ENCODE measurements at places on chromosomes 5 and 9. TPM values are rescaled to one million over a fixed set of nuclear protein-coding genes. Genes with fewer than 3 reads are reported as not detected.

DNA sequence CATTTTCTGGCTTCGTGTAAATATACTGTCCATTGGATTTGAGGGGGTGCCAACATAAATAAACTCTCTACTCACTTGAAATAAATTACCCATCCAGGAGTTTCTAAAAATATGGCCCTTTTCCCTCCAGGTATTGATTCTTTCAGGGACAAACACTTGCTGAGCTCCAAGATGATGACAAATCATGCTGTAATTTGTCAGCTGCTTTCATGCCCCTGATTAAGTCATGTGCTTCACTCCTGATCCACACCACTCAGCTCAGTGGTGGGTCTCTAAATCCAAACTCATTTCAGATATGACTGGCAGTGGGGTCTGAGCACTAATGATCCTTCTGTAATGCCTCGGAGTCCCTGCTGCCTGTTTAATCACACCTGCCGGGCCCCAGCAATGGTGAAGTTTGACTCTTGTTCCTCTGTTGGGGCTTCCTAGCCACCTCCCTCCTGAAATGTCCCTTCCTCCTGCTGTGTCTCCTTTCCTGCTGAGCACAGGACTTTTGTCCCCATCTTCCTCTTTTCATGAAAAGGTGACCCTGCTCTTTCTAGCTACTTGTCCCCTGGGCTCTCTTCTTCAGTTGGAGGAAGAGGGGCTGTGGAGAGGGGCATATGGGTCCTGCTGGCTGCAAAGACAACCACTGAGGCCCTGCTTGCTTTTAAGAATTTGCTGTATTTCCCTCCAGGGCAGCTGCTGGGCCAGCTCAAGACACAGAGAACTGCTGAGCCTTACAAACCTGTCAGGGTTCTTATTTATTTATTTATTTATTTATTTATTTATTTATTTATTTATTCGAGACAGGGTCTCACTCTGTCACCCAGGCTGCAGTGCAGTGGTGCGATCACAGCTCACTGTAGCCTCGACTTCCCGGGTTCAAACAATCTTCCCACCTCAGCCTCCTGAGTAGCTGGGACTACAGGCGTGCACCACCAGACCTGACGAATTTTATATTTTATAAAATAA lies 200.0 kb downstream of the ATP10B start:
- DNase-seq = no peak

- no peak for DNase-seq
Measured at GRCh38 chr5:109242518-109242917, 167.3 kb downstream of the PJA2 start.

The SMIM33 gene
- not detected for polyA plus RNA-seq

DNA sequence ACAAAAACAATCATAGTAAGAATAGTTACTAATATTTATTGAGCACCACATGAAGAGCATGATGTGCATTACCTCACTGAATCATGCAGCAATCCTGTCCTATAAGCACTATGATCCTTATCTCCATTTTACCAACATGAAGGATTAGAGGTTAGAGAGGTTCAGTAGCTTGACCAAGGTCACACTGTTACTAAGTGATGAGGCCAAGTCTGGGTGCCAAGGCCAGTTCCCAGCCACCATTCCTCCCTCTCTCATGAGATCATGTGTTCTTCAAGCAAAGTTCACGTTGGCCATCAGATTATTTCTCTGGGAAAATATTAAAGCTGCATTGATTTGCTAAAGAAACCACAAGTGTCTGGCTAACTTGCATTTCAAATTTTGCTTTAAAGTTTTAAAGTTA lies 31.0 kb downstream of the PDE8B start:
- DNase-seq = no peak

DNA sequence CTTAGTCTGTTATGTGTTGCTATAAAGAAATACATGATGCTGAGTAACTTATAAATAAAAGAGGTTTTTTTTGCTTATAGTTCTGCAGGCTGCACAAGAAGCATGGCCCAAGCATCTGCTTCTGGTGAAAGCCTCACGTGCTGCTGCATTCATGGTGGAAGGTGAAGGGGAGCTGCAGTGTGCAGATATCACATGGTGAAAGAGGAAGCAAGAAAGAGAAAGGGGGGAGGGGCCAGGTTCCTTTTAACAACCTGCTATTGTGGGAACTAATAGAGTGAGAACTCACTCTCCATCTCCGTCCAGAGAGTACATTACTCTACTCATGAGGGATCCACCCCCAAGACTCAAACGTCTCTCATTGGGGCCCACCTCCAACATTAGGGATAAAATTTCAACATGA lies 12.5 kb upstream of the PARP8 start:
- no peak for DNase-seq

GRCh38 chr9:125425170-125425897 lies 163.7 kb downstream of the GAPVD1 start:
- peak; percentile 43 for DNase-seq

The WDR55 gene
- 18.6 TPM for polyA plus RNA-seq

DNA sequence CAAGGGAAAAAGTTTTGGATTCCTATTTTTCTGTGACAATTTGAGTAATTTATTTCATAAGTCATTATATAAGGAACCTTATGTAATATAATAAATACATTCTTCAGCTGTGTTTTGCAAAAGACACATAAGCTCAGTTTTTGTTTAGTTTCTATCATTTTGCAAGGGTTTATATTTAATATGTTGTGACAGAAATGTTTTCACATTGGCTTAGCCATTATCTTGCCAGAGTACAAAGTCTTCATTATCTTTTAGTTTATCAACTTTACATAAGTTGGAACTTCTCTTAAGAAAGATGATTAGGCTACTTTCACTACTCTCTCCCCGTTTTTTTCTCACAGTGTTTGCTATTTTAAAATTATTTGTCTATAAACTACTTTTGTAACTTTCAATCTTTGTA lies 54.8 kb downstream of the ERCC6L2 start:
- DNase-seq = no peak

DNA sequence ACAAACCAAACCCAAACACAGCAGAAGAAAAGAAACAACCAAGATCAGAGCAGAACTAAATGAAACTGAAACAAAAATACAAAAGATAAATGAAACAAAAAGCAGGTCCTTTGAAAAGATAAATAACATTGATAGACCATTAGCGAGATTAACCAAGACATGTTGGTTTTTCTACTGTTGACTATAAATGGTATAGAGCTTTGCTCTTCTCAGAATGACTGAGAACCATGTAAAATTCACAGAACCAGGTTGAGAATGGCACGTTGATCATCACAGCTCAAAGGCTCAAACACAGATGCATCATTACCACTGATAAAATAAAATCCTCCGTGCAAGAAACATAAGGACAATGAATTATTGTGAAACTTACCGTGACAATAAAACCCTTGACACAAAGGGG lies 105.2 kb downstream of the MARCHF11 start:
- DNase-seq = no peak

- no peak for DNase-seq
Measured at GRCh38 chr5:80597500-80597899, 27.4 kb upstream of the ANKRD34B start.

DNA sequence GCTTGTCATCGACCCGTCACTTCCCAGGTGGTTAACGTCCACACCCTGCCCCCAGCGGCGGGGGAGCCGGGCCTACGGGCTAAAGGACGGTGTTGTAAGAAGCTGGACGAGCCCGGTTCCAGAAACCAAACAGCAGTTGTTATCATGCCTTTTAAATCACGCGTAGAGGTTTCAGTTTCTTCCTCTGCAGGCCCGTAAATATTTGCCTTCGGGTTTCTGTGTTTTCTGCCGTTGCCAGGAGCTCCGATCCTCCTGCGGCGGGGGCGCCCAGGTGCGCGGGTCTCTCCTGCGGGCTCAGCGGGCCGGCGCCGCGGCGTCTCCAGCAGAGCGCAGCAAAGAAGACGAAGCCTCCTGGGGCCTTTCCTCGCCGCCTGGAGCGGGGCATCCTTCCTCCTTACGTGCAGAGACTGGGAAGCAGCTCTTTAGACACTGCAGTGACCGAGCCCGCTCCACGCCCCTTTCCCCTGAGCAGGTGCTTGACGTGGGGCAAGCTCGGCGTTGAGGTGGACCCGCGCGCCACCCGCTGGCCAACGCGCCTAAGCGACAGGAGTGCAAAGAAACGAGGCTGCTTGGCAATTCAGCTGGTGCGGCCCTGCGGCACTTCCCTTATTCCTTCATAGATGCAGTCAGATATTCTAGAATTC lies 21.8 kb upstream of the TTC1 start:
- DNase-seq = peak; percentile 73

DNA sequence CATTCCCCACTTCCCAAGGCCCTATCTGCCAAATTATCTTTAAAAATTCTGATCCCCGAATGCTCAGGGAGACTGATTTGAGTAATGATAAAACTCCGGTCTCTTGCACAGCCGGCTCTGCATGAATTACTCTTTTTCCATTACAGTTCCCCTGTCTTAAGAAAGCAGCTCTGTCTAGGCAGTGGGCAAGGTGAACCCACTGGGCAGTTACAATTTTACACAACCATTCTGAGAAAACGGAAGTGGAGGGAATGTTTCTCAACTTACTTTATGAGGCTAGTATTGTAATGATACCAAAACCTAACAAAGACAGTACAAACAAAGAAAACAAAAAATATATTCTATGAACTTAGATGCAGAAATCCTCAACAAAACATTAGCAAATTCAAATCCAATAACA lies 100.0 kb downstream of the MCTP1 start:
- no peak for DNase-seq

DNA sequence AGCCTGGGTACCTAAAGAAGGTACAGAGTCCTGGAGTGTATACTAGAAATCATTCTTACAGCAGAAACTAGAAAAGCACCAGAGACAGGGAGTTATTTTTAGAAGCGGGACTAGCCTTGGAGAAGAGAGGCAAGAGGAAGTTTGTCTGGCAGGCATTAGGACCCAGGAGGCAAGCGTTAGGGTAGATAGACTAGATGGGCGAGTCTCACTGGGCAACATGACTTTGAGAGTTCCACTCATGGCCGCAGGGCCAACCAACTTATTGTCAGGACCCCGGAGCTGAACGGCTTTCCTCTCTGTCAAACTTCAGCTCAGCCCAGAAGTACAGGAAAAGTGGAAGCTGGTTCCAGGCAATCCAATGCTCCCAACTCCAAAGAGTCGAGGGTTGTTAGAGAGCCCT lies 34.1 kb upstream of the NPR3 start:
- DNase-seq = no peak

GRCh38 chr5:158177146-158177545 lies 318.2 kb upstream of the CLINT1 start:
- DNase-seq = no peak

DNA sequence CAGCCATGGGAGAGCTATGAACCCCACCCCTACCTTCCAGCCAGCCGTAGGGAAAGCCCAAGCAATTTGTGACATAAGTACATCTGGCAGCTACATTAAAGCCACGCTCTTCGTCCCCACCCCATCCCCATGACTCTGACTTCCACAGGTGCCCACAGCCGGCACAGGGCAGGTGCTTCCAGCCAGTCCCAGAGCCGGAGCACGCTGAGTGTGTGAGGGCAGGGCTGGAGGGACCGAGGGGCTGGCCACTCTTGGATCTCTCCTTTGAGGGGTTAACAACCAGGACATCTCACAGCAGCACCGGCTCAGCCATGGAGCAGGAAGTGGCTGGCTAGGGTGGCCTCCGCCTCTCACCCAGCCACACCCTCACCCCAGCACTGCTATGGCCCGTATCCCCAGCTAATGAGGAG lies 2.4 kb upstream of the FAM78A start:
- DNase-seq = no peak

DNA sequence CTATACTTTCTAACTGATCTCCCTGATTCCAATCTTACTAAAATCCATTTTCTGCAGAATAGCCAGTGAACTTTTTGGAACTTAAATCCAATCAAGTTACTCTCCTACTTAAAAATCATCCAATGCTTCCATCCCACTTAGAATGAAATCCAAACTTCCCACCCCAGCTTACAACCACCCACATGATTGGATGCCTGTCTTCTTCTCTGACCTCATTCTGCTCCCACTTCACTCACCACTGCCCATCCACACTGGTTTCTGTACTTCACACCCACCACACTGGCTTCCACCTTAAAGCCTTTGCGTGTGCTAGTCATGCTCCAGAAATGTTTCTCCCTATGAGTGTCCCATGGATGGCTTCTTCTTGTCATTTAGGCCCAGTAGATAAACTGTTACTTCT lies 119.7 kb downstream of the PRELID2 start:
- no peak for DNase-seq

- DNase-seq = no peak
Measured at GRCh38 chr9:133571391-133571890, 36.9 kb downstream of the ADAMTSL2 start.

The SLC4A9 gene
- polyA plus RNA-seq = 22.9 TPM

GRCh38 chr5:179168664-179169063 lies 108.5 kb downstream of the ZNF354C start:
- no peak for DNase-seq

The INSL6 gene
- polyA plus RNA-seq = 0.37 TPM

Data from renal pelvis (tissue), 12 donors.